ENCODE measurements at places on chromosomes 3 and 15.

GRCh38 chr3:12959838-12960378 is 113.3 kb downstream of the IQSEC1 start:
- DNase-seq: no peak

DNA sequence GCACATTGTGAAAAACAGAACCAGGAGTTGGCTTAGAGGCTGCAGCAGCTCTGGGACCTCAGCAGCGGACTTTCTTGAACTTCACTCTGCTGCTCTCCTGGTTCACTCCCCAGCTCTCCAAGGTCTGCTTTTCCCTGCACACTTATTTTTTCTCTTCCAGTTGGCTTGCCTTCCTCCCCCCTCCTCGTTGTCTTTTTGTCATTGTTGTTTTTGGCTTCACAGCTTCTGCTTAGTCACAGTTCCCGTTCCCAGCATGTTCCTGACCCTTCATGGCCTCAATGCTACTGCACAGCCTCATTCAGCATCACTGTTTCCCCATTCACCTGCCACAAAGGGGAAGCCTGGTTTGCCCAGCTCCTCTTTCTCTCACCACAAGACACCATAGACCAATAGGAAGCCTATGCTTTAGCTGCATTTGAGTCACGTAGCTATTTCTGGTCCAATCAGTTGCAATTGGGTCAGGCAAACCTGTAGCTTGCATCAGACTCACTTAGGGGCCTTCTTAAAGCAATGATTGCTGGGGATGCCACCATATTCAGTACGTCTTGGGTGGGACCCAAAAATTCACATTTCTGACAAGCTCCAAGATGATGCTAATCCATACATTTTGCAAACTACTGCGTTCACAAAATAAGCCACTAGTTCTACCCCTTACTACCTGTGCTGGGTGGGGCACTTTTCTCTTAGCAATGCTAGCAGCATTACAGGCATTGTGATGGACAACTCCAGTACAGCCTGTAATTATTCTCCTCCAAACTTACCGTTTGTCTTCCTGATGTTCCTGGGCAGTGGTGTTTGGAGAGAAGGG is 7.8 kb upstream of the SUMF1 start:
- no peak for DNase-seq

DNA sequence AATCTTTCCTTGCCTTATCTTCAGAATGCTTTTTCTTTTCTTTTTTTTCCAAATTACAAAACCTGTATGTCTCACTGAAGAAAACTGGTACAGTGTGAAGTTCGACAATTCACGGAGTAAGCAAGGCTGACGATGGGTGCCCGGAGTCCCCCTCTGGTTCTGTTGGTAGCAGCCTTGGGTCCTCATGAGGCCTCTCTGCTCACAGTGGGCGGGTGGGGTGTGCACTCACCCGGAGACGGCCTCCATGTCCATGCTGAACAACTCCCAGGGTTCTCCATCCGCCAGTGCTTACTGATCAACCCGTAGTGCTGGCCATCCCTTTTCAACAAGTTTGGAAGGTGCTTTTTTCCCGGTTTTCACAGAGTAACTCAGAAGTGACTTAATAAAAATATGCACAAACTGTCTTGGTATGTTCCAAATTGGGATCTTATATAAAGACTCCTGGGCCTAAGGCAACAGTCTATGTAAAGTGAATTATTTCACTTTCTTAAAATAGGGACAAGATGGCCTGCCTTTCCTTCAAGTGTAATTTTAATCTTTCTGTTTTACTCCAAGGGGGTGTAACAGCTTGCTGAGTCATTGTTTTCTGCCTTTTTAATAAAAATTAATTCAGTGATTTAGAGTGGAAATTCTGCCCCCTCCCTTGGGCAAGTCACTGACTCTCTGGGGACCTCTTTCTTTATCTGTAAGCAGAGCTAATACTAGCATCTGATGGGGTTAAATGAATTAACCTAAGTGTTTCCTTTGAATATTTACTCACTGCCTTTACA is 23.7 kb downstream of the LRRK1 start:
- no peak for DNase-seq

GRCh38 chr15:70789213-70789612 is 25.9 kb upstream of the UACA start:
- DNase-seq: no peak

GRCh38 chr15:41233367-41233771 is 2.3 kb downstream of the CHP1 start:
- no peak for DNase-seq

DNA sequence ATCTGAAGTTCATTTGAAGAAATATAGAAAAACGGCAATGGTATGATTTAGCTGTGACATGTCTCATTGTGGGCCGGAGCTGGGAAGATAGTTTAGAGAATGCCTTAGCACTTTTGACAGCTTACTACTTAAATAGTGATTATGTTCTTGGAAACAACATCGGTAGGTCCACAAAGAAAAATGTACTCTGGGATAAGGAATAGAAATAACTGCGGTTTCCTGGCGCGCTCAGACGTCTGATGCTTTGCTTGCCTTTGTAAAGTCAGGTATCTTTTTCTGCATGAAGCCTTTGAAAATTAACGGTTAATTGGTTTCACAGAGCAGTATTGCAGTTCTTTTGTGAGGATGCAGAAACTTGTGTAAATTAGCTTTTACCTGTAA is 1.4 kb downstream of the USP3 start:
- DNase-seq: no peak

DNA sequence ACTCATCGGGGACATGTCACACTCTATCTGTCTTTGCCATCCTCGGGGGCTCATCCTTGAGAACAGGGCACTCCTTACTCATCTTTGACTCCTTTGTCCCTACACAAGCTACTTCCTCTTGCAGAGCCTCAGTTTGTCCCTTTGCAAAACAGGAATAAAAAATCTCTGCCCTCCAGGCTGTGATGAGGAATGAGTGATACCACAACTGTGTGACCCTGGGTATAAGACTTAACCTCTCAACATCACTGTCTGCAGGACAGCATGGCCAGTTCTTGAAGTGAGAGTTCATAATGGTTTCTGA is 48.5 kb downstream of the IQSEC1 start:
- DNase-seq: no peak

- DNase-seq: no peak
Measured at GRCh38 chr15:71687902-71688508, 122.3 kb upstream of the NR2E3 start.

DNA sequence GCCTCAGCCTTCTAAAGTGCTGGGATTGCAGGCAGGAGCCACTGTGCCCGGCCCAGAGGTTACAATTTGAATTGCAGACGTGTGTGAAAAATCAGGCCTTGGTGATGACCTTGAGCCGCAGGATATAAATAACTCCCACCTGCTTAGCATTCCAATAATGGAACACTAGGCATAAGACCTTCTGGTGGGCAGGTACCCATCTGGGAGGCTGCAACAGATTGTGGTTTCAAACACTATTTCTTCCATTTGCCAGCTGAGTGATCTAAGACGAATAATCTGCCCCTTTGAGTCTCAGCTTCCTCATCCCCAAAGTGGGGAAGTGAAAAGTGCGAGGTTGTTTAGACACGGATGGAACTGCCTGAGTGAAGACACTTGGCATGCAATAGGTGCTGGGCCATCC is 47.7 kb upstream of the HERC1 start:
- no peak for DNase-seq

GRCh38 chr15:94584833-94585244 is 353.5 kb downstream of the MCTP2 start:
- no peak for DNase-seq

DNA sequence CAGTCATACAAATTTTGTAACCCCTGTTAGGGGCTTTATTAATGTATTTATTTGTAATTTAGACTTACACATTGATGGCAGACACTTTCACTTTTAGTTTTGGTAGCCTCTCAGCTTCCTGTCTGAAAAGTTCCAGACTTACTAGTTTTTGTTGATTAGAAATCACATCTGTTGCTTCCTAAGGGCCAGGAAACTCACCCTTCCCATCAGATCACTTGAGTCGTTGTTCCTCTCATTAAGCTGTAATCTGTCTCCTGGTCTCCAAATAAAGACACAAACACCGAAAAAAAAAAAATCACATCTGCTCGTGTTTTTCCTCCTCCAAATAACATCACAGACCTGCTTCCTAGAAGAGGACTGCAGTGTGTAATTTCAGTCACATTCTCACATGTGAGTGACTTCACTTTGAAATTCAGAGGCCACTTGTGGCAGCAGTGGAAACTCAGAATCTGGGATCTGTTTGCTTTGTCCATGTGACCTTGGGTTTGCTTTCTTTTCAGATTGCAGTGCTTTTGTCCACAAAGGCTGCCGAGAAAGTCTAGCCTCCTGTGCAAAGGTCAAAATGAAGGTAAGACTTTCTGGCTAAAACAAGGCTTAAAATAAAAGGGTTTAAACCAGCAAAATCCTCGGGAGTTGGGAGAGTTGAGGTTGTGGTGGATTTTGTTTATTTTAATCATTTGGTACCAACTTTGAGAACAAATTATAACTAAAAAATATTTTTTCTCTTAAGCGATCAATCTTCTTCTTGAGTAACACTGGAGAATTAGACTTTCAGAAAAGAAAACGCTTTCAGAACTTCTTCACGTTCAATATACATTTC is 87.0 kb downstream of the KLHL25 start:
- DNase-seq: no peak

- no peak for DNase-seq
Measured at GRCh38 chr3:165446555-165446954, 250.4 kb upstream of the SLITRK3 start.

- no peak for DNase-seq
Measured at GRCh38 chr15:37973856-37974255, 39.4 kb downstream of the TMCO5A start.

GRCh38 chr3:42673082-42673481 is 12.3 kb upstream of the KLHL40 start:
- no peak for DNase-seq

DNA sequence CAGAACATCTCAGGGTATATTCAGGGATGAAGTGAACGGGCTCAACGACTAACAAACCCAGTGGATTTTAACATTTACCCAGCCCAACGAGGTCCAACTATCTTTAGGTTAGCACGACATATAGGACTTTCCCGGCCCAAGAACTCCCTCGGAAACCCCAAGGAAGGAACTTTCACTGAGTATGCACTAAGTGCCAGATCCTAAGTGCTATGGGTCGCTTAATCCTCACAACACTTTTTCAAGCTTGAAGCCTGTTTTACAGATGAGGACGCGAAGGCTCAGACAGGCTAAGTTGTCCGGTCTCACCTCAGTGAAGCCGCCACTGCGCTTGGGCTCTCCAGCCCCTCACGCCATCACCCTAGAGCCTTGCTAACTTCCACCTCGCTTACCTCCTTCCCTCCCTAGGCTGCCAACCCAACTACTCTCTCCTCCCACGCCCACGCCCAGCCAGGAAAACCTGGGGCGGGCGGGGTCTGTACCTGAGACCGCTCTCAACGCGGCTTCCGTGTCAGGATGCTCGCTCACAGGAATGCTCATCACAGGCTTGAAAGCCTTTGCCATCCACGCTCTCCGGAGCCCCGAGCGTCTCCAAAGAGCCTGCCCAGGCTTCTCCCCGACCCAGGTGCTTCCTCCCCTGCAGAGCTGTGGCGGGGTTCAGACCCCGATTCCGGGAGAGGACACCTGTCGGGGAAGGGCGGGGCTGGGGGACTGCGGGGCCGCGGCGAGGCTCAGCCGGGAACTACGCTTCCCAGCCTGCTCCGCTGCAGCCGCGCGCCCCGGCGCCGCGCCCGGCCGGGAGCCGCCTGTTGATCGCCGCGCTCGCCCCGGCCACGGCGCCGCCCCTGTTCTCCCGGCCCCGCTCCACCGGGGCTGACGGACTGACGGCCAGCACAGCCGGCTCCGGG is at the start of gene TMOD2:
Gene TMOD2, plus strand, starts transcription at position 806 of the 905 bp plus-strand sequence. CDS start 14,845 bp downstream, outside the sequence.
- no peak for DNase-seq

DNA sequence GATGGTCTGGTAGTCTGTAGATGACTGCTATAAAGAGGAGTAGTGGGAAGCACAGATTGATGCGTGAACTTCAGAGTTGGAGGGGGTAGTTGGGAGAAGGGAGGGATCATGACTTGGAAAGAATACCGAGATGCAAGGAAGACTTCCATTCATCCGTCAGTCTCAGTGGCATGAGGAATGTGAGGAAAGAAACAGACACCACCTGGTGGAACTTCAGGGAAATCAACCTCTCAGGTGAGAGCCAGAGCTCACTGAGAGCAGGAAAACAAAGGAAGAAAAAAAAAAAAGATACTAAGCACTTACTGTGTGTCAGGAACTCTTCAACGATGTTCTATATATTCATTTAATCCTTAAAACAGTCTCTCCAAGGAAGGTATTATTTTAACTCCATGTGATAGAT is 172.4 kb downstream of the OXSM start:
- no peak for DNase-seq
